ENCODE measurements at places on chromosomes 11 and 22. TPM values are rescaled to one million over a fixed set of nuclear protein-coding genes. Genes with fewer than 3 reads are reported as not detected.

DNA sequence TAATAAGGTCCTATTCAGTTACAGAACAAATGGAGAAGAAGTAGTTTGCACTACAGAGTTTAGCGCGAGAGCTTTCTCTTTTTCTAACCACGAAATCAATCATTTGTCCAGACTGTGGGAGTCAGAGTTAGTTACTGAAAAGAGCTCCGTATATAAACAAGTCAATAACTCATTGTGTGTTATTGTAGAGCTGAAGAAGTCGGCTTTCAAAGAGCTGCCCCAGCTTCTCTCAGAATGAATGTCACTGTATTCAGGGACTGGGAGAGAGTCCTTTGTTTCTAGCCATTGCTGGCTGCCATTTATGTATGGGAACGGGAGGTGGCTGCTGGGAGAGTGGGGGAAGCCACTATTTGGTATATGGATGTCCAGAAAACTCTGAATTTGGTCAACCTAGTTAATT lies 227.8 kb downstream of the DCDC1 start:
- no peak for DNase-seq
- no peak overlapping the region for H3K27ac ChIP-seq
- H3K36me3 ChIP-seq, result no peaks in the 10 kb centered on the region
- no peak overlapping the region for H3K4me3 ChIP-seq

Gene APOBEC3G
- total RNA-seq, result 19.2 TPM

DNA sequence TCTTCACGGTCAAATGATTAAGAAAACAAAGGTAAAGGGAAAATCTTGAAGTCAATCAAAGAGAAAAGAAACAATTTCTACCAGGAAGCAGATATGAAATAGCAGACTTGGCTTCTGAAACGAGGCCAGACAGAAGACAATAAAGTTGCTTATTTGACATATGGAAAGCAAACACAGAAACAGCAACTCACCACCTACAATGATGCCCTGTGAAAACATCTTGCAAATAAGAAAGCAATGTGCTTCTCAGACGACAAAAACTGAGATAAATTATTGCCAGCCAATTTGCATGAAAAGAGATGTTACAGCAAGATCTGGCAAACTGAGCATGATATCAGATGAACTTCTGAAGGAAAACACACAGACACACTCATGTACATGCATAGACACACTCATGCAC lies 45.9 kb upstream of the CTSC start:
- no peak overlapping the region for H3K4me3 ChIP-seq
- DNase-seq, result no peak
- H3K27ac ChIP-seq, result no peak overlapping the region
- no peaks in the 10 kb centered on the region for H3K4me1 ChIP-seq
- no peaks in the 10 kb centered on the region for H3K36me3 ChIP-seq

DNA sequence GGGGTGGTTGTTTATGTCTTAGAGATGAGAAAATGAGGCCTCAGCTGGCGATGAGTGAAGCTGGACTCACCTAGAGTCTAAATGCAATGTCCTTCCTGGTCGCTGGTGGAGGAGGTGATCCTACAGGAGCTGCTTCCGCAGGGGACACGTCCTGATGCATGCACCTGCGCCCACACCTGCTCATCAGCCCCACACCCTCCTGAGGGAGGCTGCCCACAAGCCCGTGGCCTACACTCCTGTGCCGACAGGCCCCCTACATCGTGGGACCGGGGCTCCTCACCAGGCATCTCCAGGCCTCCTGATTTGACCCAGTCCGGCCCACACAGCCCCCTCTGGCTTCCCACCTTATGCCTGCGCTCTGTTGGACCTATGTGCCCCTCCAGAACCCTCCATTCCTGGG lies 857.2 kb downstream of the TBC1D22A start:
- H3K4me3 ChIP-seq, result no peak overlapping the region
- H3K27me3 ChIP-seq, result peaks cover 34% of the 10 kb centered on the region
- no peaks in the 10 kb centered on the region for H3K36me3 ChIP-seq
- H3K27ac ChIP-seq, result no peak overlapping the region
- no peaks in the 10 kb centered on the region for H3K4me1 ChIP-seq
- DNase-seq, result no peak

DNA sequence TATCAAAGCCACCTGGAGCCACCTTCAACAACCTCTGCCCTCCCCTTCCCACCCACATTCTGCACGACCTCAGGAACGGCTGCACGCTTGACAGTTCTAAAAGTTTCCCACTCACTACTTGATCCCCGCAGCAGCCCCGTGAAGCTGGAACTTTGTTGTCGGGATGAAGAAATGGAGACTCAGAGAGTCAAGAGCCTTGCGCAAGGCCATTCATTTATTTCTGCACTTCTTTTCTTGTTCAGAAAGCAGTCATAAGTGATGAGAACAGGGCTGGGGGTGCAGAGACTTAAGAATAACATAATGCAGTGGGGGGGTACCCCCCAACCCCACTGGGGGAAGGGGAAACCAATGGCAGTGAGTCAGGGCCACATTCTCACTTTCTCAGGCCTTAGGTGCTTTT lies 2.2 kb upstream of the ZFTA start:
- peaks cover 15% of the 10 kb centered on the region for H3K4me1 ChIP-seq
- DNase-seq, result no peak
- no peaks in the 10 kb centered on the region for H3K27me3 ChIP-seq
- no peaks in the 10 kb centered on the region for H3K36me3 ChIP-seq

DNA sequence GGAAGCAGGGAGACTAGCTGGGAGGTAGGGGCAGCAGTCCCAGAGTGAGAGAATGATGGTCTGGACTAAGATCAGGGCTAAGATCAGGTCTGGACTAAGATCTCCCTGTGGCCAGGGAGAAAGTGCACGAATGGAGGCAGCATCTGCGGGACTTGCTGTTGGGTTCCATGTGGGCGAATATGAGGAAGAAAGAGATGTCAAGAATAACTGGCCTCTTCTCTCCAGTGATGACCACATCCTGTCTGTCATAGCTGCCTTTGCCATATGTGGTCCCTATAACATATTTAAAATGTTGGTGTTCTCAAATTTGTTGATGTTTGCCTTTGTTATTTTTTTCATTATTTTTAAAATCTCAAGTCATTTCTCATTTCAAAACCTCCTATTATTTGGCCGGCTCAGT lies 27.4 kb upstream of the CXCR5 start:
- H3K27me3 ChIP-seq, result no peaks in the 10 kb centered on the region
- H3K4me3 ChIP-seq, result no peak overlapping the region
- H3K27ac ChIP-seq, result no peak overlapping the region
- no peaks in the 10 kb centered on the region for H3K4me1 ChIP-seq

Gene C11orf87
- 0.09 TPM for total RNA-seq

DNA sequence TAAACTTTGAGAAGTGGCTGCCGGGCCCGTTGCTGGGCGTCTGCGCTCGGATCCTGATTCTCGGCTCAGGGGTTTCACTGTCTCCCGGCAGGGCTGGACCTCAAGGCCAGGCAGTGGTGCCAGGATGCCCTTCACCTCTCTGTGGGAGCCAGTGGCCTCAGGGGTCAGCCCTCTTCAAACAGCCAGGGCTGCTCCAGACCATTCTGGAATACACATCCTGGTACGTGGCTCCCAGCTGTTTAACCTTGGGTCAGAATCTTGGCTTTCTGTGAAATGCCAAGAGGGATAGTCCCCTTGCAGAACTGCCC lies 70.5 kb downstream of the MPPED1 start:
- H3K27ac ChIP-seq, result no peak overlapping the region
- H3K27me3 ChIP-seq, result peaks cover 20% of the 10 kb centered on the region
- H3K36me3 ChIP-seq, result no peaks in the 10 kb centered on the region
- H3K4me3 ChIP-seq, result no peak overlapping the region

DNA sequence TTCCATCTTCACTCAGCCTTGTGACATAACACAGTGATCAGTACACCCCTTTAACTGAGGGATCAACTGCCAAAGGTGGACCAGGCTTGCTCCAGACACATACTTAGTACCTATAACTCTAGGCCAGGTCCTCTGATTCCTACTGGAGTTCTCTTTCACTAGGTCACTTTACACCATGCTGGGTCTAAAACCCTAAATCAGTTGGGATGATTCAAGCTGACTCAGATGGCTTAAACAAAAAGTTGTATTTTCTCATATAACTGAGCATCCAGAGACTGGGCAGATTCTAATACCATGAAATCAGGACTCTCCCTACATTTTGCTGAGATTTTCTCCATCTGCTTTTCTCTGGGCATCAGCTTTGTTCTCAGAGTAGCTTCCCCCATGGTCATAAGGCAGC lies 26.0 kb upstream of the FLI1 start:
- H3K4me1 ChIP-seq, result no peaks in the 10 kb centered on the region
- no peak for DNase-seq
- no peak overlapping the region for H3K4me3 ChIP-seq
- H3K27ac ChIP-seq, result no peak overlapping the region
- no peaks in the 10 kb centered on the region for H3K36me3 ChIP-seq

DNA sequence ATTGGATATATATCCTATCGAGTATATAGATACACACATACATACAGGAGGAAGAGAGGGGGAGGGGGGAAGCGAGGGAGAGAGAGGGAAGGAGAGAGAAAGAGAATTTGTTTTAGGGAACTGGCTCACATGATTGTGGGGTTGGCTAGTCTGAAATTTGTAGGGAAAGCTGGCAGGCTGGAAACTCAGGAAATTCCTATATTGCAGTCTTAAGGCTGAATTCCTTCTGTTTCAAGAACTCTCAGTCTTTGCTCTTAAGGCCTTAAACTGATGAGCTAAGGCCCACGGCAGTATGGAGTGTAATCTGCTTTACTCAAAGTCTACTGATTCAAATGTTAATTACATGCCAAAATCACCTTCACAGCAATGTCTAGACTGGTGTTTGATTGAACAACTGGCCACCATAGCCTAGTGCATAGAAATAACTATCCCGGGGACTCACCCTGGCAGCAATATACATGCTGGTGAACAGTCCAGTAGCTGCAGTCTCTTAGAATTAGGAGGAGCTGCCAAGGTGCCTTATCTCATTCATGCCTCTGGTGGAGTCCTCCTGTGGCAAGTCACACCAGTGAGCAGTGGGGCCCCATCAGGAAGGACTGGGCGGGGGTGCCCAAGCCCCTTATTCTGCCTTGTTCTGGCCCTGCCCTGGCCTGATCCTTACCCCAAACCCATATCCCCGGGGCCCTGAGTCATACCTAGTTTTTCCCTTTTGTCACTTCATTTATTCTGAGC lies 59.7 kb upstream of the AMPD3 start:
- H3K4me1 ChIP-seq, result peaks cover 15% of the 10 kb centered on the region
- DNase-seq, result no peak
- no peaks in the 10 kb centered on the region for H3K36me3 ChIP-seq
- no peak overlapping the region for H3K27ac ChIP-seq
- no peaks in the 10 kb centered on the region for H3K27me3 ChIP-seq

DNA sequence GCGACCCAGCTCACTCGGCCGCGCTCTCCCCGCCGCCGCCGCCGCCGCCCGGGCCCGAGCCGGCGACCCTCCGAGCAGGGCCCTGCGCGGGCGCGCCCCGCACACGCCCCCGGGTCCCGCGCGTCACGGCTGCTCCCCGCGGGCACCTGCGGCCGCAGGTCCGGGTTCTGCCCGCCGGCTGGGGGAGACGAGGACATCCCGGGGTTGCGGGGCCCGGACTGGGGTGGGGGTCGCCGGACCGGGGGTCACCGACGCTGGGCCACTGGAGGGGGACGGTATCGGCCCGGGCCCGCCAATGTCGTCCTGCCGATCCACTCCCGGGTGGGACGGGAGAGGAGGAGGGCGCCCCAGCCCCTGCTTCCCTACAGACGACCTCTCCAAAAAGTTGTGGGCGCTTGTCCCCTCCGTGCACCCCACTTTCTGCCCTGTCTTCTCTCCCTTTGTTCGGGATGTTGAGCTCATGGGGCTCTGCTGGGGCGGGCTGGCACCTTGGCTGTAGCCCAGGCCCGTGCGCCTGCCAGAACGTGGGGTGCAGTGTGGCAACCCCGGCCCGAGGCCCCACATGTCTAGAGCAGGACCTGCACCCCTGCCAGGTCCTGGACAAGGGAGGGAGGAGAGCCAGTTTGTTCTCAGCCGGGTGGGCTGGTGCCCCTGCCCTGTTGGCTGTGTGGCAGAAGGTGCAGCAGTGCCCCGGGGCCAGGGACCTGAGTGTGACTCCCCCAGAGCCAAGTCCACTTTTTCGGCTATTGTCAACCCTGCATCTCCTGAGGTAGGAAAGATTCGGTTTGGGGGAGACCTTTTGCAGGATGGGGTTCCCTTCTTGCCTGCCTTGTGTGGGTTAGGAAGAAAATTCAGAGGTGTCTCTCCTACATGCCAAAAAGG lies 40.2 kb upstream of the CELSR1 start:
- peaks cover 68% of the 10 kb centered on the region for H3K4me1 ChIP-seq
- H3K4me3 ChIP-seq, result peak overlapping the region; percentile 81
- no peaks in the 10 kb centered on the region for H3K27me3 ChIP-seq
- DNase-seq, result peak; percentile 60
- H3K36me3 ChIP-seq, result no peaks in the 10 kb centered on the region

DNA sequence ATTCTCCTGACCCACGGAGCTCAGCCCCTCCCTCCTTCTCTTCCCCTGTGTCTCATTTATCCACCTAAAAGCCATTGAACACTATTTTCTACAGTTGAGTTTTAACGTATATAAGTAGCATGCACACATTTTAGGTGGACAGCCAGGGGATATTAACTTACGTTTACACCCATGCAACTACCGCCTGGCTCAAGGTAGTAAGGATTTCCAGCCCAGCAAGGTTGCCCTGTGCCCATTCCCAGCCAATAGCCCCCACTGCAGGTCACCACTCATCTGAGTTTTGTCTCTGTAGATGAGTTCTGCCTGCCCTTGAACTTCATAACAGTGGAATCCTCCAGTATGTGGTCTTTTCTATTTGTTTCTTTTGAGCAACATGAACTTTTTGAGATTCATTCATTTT lies 65.4 kb downstream of the SMIM38 start:
- H3K4me3 ChIP-seq, result no peak overlapping the region
- H3K36me3 ChIP-seq, result no peaks in the 10 kb centered on the region
- no peak overlapping the region for H3K27ac ChIP-seq
- H3K4me1 ChIP-seq, result no peaks in the 10 kb centered on the region
- no peak for DNase-seq

DNA sequence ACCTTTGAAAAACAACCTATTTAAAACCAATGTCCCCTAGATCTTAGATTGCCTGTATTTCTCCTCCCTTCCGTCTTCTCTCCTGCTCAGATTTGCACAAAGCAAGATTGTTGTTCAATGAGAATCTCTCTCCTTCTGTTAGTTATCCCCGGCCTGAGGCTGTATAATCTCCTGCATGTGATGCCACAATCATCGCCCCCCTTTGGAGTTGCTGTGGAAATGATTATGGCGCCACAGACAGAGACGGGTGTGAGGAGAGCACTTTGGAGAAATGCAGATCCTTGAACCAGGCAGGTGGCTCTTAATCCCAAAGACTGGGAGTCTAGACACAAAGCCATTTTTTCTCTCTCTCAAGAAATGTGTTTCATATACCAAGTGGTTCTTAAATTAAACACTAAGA lies 941.3 kb downstream of the OPCML start:
- no peak for DNase-seq
- H3K27ac ChIP-seq, result no peak overlapping the region
- H3K36me3 ChIP-seq, result no peaks in the 10 kb centered on the region
- no peak overlapping the region for H3K4me3 ChIP-seq
- no peaks in the 10 kb centered on the region for H3K27me3 ChIP-seq

GRCh38 chr11:114257621-114258558 lies 38.3 kb upstream of the NNMT start:
- H3K27me3 ChIP-seq, result no peaks in the 10 kb centered on the region
- H3K4me3 ChIP-seq, result peak overlapping the region; percentile 9
- peak overlapping the region; percentile 42 for H3K27ac ChIP-seq
- H3K36me3 ChIP-seq, result peaks cover 41% of the 10 kb centered on the region
- peaks cover 59% of the 10 kb centered on the region for H3K4me1 ChIP-seq

All from lower lobe of right lung (tissue), 2 donors.